ENCODE measurements at places on chromosomes 3 and 15.

GRCh38 chr3:2274526-2274925, 175.9 kb downstream of the CNTN4 start:
- DNase-seq, result no peak

DNA sequence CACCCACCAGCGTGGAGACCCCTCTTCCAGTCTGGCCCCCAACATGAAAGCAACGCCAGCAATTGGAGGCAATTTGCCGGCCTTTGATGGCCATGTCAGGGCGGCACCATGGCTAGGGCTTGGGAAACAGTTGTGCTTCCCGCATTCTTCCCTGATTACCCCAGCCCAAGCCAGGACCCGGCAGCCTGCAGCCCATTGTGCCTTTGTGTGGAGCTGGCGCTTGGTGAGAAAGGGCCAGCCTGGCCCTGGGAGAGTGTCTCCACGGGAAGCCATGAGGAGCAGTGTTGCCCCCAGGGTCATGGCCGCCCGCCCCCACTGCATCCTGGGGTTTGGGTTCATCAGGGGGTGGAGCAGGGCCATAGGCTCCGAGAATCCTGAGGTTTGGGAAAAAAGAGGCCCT, 66.0 kb downstream of the DNAJB8 start:
- no peak for DNase-seq

- DNase-seq, result no peak
These were observed 24.2 kb downstream of the TMEM44 start for GRCh38 chr3:194608981-194609380.

- DNase-seq, result no peak
These were observed 702 bp upstream of the DNAJC17 start for GRCh38 chr15:40807888-40808461.

GRCh38 chr15:77709135-77709886, 76.6 kb upstream of the LINGO1 start:
- no peak for DNase-seq
